Progenitor cell of endocrine pancreas (in vitro differentiated cells): ENCODE measurements at places on chromosomes 11 and 22. TPM values are rescaled to one million over a fixed set of nuclear protein-coding genes. Genes with fewer than 3 reads are reported as not detected.

DNA sequence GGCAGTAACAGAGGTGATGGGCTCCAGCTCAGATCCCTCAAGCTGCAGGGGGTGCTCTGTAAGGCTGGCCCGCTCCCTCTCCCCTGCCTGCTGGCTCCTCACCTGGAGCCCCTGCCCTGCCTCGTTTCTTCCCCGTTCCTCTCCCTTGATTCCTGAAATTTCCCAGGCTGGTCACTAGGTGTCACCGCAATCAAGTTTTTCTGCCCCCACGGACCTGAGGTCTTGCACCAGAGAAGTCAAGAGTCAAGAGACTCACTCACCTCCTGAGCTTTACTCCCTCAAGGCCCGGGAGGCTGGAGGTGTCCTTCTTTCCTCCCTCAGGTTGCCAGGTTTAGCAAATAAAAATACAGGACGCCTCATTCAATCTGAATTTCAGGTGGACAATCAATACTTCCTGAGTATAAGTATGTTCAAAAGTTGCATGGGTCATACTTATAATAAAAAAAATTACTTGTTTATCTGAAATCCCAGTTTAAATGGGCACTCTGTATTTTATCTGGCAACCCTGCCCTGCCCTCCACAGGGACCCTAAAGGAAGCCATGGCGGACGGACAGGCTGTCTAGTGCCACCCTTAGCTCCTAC is 69.2 kb downstream of the SCUBE1 start:
- no peak overlapping the region for H3K4me3 ChIP-seq
- H3K27me3 ChIP-seq: peaks cover 59% of the 10 kb centered on the region
- peaks cover 2% of the 10 kb centered on the region for H3K4me1 ChIP-seq
- H3K36me3 ChIP-seq: no peaks in the 10 kb centered on the region

DNA sequence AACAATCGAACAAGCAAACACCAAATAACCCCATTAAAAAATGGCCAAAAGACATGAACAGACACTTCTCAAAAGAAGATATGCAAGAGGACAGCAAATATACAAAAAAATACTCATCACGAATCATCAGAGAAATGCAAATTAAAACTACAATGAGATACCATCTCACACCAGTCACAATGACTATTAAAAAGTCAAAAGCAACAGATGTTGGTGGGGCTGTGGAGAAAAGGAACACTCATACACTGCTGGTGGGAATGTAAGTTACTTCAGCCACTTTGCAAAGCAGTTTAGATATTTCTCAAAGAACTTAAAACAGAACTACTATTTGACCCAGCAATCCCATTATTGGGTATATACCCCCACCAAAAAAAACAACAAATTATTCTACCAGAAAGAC is 51.3 kb upstream of the FLI1 start:
- H3K27ac ChIP-seq: no peak overlapping the region
- no peak for DNase-seq
- H3K4me1 ChIP-seq: no peaks in the 10 kb centered on the region
- no peaks in the 10 kb centered on the region for H3K36me3 ChIP-seq

DNA sequence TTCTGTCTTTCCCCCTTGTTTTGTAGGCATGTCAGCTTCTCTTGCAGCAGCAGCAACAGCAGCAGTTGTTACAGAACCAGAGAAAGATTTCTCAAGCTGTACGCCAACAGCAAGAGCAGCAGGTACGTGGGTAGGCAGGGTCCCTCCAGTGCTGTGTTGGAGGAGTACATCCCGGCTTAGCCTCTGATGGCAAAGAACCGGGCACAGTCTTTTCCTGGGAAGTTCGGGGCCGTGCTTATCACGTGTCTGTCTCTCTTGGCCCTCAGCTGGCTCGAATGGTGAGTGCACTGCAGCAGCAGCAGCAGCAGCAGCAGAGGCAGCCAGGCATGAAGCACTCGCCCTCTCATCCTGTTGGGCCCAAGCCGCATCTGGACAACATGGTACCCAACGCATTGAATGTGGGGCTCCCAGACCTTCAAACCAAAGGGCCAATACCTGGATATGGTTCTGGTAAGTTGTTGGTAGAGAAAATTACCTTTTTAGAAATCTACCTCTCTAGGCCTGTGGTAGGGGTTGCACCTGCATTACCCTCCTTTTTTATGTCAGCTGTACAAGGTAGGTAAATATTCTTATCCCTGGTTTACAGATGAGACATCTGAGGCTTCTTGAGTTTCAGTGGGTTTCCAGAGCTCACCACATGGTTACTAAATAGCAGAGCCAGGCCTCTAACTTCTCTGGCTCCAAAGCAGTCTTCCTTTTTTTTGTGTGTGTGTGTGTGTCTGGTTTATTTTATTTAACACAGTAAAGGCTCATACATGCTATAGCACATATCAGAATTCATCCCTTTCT is 45.2 kb upstream of the ADSL start:
- H3K36me3 ChIP-seq: peaks cover 26% of the 10 kb centered on the region
- no peak for DNase-seq
- H3K4me3 ChIP-seq: no peak overlapping the region
- no peaks in the 10 kb centered on the region for H3K4me1 ChIP-seq

DNA sequence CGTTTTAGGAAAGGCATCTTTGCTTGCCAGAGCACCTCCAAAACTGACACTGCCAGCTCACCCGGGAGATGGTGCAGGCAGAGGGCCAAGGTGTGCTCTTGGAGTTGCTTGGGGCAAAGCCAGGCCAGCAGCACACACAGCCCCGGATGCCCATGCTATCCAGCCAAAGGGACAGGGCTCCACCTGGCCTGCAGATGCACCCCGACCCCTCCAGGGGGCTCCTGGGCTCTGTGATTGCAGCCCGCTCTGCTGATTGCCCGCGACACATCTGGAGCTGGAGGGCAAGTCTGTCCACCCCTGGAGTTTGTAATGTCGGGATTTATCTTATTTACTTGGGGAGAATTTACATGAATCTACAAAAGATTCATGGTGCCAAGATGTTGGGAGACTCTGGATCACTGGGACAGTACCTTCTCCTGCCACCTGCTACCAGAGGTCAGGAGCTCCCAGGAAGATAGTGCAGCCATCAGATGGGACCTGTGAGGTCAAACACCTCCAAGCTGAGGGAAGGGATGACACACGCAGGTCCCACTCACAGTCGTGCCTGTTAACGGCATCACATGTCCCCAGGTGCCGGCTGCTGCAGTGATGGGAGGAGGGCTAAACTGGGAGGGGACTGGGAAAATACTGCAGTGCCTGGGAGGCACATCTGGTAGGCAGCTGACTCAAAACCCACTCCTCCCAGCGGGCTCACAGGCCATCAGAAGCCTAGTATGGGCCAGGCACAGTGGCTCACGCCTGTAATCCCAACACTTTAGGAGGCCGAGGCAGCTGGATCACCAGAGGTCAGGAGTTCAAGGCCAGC is 17.2 kb downstream of the CBX7 start:
- H3K36me3 ChIP-seq: no peaks in the 10 kb centered on the region
- peaks cover 7% of the 10 kb centered on the region for H3K27me3 ChIP-seq
- peak; percentile 69 for DNase-seq
- H3K27ac ChIP-seq: peak overlapping the region; percentile 81

DNA sequence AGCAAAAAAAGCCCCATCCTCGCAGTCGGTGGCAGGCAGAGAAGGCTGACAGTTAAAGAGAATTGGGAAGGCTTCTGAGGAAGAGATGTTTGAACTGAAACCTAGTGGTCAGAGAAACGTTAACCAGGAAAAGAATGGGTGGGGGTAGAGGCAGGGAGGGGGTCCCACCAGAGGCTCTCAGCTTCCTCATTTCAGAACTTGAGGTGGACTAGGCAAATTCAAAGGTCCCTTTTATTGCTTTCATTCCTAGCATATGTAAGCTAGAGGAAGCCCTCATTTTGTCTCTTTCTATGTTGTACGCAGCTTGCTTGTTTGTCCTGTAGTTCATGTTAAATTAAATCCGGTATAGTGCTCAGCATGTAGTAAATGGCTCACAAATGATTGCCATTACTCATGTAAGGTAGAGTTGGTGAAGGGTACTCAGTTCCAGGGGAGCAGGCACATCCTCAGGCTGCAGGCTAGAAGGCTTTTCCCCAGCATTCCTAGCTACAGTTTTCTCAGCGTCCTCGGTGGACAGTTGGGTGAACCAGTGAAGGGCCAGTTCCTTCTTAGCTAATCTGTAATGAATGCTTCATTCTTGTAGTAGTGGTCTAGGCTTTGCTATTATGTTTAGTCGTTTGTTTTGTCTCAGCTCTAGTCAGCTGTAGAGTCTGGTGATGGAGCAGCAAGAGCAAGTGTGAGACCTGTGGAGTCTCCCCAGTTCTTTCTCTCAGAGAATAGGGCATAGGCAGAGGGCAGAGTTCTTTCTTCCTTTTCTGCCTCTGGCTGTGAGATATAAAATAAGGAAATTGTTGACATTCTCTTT is 58.6 kb downstream of the UVRAG start:
- H3K27ac ChIP-seq: no peak overlapping the region
- H3K27me3 ChIP-seq: no peaks in the 10 kb centered on the region
- H3K4me3 ChIP-seq: no peak overlapping the region

GRCh38 chr11:100673063-100673462 is 14.0 kb upstream of the ARHGAP42 start:
- H3K36me3 ChIP-seq: no peaks in the 10 kb centered on the region
- no peak for DNase-seq
- H3K27ac ChIP-seq: no peak overlapping the region
- H3K27me3 ChIP-seq: no peaks in the 10 kb centered on the region
- H3K4me1 ChIP-seq: peaks cover 6% of the 10 kb centered on the region

GRCh38 chr11:45960387-45961095 is 38.1 kb downstream of the LARGE2 start:
- H3K36me3 ChIP-seq: peaks cover 24% of the 10 kb centered on the region
- no peaks in the 10 kb centered on the region for H3K4me1 ChIP-seq
- no peak for DNase-seq
- H3K27ac ChIP-seq: no peak overlapping the region
- H3K27me3 ChIP-seq: no peaks in the 10 kb centered on the region

GRCh38 chr11:64331569-64332371 is 8.2 kb upstream of the CCDC88B start:
- no peak overlapping the region for H3K4me3 ChIP-seq
- no peaks in the 10 kb centered on the region for H3K36me3 ChIP-seq
- peaks cover 14% of the 10 kb centered on the region for H3K27me3 ChIP-seq
- peaks cover 5% of the 10 kb centered on the region for H3K4me1 ChIP-seq
- DNase-seq: no peak

DNA sequence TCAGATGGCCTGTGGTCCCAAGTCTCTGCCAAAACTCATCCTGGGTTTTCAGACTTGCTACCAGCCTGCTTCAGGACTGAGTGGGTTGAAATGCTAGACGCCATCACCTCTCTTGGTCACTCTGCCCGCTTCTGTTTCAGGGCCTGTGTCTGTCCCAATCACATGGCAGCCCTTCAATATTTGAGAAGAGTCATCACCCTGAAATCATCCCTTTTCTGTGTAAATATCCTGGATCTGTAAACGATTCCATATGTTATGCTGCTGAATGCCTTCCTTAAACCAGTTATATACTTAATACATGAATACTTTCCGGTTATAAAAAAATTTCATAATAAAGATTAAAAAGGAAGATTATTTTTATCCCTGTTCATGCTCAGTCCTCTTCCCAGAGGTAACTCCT is 39.8 kb upstream of the TLCD5 start:
- H3K36me3 ChIP-seq: no peaks in the 10 kb centered on the region
- no peak for DNase-seq
- no peak overlapping the region for H3K4me3 ChIP-seq

DNA sequence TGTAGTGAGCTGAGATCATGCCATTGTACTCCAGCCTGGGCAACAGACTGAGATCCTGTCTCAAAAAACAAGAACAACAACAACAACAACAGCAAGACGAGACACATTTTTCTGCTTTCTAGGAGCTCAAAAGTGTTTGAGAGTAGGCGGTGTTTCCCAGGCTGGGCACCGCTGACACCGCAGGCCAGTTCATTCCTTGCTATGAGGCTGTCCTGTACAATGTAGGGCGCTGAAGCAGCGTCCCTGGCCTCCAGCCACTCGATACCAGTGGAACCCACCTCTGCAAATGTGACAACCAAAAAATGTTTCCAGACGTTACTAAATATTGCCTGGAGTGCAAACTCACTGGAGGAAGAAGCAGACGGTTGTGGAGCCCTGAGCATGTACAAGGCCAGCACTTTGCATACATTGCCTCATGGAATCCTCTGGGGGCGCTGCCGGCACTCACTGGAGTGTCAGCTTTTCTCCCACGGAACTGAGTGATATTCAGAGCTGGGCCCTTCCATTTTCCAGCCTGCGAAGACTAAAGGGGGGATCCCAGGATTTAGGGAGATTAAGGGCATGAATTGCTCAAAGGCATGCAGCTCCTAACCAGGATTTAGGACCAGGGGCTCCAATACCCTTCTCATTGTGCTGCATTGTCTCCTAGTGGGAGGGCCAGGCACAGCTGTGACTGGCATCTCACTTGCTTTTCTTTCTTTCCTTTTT is 5.8 kb upstream of the MIEF1 start:
- DNase-seq: no peak
- H3K4me3 ChIP-seq: no peak overlapping the region
- H3K27me3 ChIP-seq: no peaks in the 10 kb centered on the region
- H3K27ac ChIP-seq: peak overlapping the region; percentile 45
- H3K36me3 ChIP-seq: no peaks in the 10 kb centered on the region

DNA sequence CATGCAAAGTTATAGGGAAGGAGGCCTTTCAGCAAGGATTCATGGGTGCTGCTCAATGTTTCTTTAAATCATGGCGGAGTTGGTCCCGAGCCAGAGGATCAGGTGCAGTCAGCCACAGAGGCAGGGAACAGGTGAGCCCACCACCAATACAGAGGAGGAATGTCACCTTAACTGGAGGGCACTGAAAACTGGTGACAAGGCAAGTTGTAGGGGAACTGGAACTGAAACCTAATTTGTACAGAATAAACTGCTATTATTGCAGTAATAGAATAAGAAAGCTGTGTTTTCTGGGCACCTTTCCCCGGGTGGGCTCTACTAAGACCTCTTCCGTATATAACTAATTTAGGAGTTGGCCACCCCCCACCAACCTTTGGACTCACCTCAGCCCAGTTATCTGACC is 296.0 kb upstream of the NARS2 start:
- DNase-seq: no peak
- H3K4me3 ChIP-seq: no peak overlapping the region
- no peaks in the 10 kb centered on the region for H3K27me3 ChIP-seq
- peaks cover 3% of the 10 kb centered on the region for H3K4me1 ChIP-seq
- H3K36me3 ChIP-seq: peaks cover 15% of the 10 kb centered on the region

DNA sequence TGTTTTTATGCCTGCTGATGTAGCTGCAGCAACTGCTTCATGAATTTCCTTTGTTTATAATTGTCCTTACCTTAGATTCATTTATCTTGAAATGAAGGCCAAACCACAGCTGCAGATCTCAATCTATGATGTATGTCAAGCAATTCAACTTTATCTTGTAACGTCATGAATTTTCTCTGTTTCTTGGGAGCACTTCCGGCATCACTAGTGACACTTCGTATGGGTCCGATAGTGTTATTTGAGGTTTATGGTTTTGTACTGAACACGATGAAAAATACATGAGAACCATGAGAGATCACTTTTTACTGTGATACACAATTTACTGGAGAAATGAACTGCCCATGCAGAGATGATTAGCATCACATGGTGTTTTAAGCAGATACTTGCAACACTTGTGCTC is 98.5 kb downstream of the CSTPP1 start:
- H3K36me3 ChIP-seq: peaks cover 9% of the 10 kb centered on the region
- no peaks in the 10 kb centered on the region for H3K4me1 ChIP-seq
- H3K4me3 ChIP-seq: no peak overlapping the region
- H3K27ac ChIP-seq: no peak overlapping the region
- DNase-seq: no peak

GRCh38 chr11:36051235-36052144 is 107.6 kb downstream of the LDLRAD3 start:
- no peak overlapping the region for H3K4me3 ChIP-seq
- no peaks in the 10 kb centered on the region for H3K27me3 ChIP-seq
- no peak for DNase-seq
- no peak overlapping the region for H3K27ac ChIP-seq
- peaks cover 1% of the 10 kb centered on the region for H3K36me3 ChIP-seq
- peaks cover 1% of the 10 kb centered on the region for H3K4me1 ChIP-seq

RIMBP3C gene
- total RNA-seq: 1.2 TPM in 1 of 2 replicates, not detected in the other

RBMXL2 gene
- 0.14 TPM in 1 of 2 replicates, not detected in the other for total RNA-seq

FIBIN gene
- 0.24 and 0.31 TPM in 2 replicates for total RNA-seq

ST3GAL4 gene
- 7.8 and 8.8 TPM in 2 replicates for total RNA-seq

LRRC32 gene
- total RNA-seq: 0.14 and 0.27 TPM in 2 replicates
